ENCODE measurements at places on chromosomes 13 and 19. TPM values are rescaled to one million over a fixed set of nuclear protein-coding genes. Genes with fewer than 3 reads are reported as not detected.

MBD3L3 gene
- total RNA-seq = not detected

CGB2 gene
- 0.49 TPM for total RNA-seq

NTN5 gene
- total RNA-seq = not detected

VAV1 gene
- total RNA-seq = 2.3 TPM

SERPINE3 gene
- not detected for total RNA-seq

AMH gene
- total RNA-seq = 0.35 TPM

KIR2DL4 gene
- total RNA-seq = not detected

Measured in airway epithelial cell (primary cell).